ENCODE measurements at places on chromosomes 7 and 10.

DNA sequence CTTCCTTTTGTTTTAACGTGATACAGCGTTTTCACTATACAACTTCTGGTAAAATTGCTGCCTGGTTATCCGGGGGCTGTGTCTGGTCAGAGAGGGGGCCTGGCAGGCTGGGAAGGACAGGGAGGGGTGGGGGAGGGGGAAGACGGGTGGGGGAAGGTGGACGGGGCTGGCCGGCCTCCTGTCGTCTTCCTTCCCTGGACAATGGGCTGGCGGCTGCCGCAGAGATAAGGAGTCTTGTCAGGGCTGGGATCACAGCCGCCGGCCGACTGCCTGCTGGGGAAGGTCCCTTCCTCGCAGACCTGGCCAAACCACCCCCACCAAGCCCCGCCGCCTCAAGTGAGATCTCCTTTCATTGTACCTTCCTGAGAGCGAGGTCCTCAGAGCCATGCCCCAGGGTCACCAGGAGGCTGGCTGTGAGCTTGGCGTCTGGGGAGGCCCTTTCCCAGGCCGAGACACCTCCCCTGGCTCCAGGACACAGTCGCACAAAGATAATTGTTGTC is 151.2 kb upstream of the TNRC18 start:
- no peak for DNase-seq

- DNase-seq, result no peak
Observed at GRCh38 chr10:109995595-109995994, 12.2 kb upstream of the ADD3 start.

GRCh38 chr7:150511048-150511447 is 3.6 kb upstream of the GIMAP7 start:
- no peak for DNase-seq

GRCh38 chr10:470339-471003 is 219.0 kb downstream of the DIP2C start:
- DNase-seq, result no peak

GRCh38 chr10:84214612-84215235 is 10.6 kb downstream of the LRIT2 start:
- no peak for DNase-seq

DNA sequence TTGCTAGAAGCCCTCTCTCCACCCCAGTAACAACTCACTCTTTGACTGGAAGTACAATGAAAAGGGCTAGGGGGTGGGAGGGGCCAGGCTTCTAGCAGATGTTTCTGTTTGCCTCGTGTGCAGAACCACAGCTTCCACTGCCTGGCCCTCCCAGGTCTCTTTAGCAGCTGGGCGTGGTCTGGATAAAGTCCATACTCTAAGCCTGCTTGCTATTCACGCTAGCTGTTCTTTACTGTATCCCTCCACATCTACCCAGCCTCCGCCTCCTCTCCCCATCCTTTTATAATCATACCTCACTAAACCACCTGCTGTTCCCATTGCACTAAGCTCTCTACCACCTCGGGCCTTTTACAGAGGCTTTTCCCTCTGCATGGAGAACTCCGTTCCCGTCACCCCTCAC is 288.8 kb downstream of the CAMK1D start:
- no peak for DNase-seq

- no peak for DNase-seq
Observed at GRCh38 chr7:77867537-77867865, 68.9 kb downstream of the PHTF2 start.

GRCh38 chr10:129602938-129603535 is 136.0 kb downstream of the MGMT start:
- DNase-seq, result no peak

DNA sequence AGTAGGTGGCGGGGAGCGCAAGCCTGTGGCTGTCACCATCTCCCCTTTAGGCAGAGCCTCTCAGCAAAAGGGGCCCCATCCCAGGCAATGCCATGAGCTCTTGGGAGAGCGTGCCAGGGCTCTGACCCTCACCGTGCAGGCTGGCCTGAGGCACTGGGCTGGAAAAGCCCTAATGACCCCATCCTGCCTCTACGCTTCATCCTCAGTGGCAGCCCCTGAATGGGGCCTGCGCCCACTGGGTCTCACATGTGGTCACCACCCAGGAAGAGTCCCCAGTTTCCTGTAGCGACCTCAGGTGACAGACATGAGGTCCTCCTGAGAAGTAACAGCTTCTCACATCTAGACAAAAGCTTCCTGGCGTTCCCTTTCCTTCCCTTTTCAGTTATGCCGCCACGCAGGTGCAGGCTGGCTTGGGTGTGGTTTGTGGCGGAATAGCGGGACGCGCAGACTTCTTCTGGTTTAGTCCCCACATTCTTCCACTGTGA is 59.2 kb downstream of the CLEC2L start:
- no peak for DNase-seq

DNA sequence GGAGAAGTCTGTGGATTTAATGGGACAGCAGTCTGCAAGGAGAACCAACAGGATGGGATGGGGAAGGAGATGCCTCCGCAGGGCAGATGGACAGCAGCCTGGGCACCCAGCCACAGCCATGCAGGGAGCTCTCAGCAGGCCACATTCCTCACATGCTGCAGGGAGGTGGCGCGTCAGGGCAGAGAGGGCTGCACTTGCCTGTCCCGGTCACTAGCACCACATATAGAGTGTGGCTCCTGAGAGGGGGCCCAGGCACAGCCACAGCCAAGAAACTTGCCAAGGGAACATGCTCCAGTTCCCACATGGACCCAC is 86.8 kb upstream of the ZMIZ1 start:
- no peak for DNase-seq

DNA sequence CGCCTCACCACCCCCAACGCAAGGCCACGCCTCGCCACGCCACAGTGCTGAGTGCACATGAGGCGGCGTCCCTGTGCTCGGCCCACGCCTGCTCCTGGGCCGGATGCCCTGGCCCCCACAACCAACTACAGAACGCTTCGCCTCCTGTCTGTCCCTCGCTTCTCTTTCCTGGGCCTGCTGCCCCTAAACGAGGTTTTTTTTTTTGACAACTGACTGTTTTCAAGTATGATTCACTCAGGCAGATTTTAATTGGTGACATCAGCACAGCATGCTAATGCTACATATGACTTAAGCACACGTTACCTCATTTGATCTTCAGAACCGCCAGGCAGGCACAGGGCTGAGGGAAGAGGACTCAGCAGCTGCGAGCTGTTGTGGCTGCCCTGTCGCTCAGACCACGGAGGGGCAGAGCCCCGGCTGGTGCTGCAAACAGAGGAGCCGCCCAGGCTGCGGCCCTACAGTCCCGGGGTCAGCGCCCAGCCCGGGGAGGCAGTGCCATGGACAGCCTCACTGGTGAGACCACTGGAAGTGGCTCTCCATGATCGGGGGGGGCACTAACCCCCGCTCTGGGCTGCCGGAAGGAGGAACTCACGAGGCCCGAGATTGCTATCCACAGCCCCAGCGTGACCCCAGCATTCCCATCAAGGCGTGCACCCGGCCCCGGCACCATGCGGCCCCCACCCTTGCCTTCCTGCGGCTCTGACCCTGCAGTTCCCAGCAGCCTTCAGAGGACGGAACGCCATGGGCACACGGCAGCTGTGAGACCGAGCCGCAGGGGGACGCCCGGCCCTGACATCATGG is 212.8 kb downstream of the MAD1L1 start:
- DNase-seq, result peak; percentile 50

- no peak for DNase-seq
Observed at GRCh38 chr10:110175406-110175805, 32.0 kb upstream of the MXI1 start.

- DNase-seq, result no peak
Observed at GRCh38 chr7:83119494-83119893, 43.2 kb downstream of the PCLO start.

GRCh38 chr10:78894089-78894840 is 174.5 kb upstream of the ZMIZ1 start:
- DNase-seq, result peak; percentile 9

DNA sequence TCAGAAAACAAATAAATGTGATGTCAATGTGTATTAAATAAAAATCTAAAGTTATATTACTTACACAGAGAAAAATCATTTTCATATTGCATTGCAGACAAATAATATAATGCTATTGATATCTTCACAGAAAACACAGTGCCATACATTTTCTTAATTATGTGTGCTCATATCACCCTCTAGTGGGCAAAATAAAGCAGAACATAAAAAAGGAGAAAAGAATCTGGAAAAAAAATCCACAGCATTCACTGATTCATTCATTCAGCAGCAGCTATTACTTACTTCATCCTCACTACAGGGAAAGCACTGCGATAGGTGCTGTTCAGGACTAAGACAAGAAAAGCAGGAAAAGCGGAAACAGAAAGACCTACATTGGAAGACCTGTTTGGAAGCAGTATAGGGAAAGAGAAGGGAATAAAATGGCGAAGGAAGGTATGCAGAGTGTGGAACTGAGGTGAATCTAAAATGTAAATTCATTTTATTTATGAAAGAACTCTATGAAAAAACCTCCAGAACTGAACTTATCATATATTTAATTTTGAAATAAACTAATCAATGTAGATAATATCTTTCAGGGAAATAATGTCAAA is 73.2 kb downstream of the POT1 start:
- no peak for DNase-seq

DNA sequence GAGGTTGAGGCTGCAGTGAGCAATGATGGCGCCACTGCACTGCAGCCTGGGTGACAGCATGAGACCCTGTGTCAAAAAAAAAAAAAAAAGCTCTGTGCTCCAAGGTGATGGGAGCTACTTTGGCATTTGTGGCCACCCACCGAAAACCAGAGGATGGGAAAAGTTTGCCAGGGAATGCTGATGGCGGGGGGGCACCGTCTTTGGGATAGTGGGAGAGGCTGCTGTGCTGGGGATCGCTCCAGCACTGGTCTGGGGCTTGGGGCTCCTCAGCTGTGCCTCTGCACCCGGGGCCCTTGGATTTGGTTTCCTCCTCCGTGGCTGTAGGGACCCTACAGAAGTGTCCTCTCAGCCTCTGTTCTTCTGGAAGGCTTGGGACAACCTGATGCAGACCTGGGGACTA is 11.7 kb upstream of the RAMP3 start:
- no peak for DNase-seq

Data from lower leg skin (tissue), 4 donors.